Chondrocyte (in vitro differentiated cells): ENCODE measurements at places on chromosomes 3 and 15. TPM values are rescaled to one million over a fixed set of nuclear protein-coding genes. Genes with fewer than 3 reads are reported as not detected.

The PLA2G4E gene
- not detected in 3 replicates for total RNA-seq

The DISP2 gene
- 1.3 to 2.2 TPM (median 1.4 TPM) in 3 replicates for total RNA-seq

GRCh38 chr3:156359368-156359767, 195.5 kb downstream of the SSR3 start:
- no peak for DNase-seq

- no peak for DNase-seq
Measured at GRCh38 chr3:143314251-143315093, 194.9 kb downstream of the CHST2 start.

DNA sequence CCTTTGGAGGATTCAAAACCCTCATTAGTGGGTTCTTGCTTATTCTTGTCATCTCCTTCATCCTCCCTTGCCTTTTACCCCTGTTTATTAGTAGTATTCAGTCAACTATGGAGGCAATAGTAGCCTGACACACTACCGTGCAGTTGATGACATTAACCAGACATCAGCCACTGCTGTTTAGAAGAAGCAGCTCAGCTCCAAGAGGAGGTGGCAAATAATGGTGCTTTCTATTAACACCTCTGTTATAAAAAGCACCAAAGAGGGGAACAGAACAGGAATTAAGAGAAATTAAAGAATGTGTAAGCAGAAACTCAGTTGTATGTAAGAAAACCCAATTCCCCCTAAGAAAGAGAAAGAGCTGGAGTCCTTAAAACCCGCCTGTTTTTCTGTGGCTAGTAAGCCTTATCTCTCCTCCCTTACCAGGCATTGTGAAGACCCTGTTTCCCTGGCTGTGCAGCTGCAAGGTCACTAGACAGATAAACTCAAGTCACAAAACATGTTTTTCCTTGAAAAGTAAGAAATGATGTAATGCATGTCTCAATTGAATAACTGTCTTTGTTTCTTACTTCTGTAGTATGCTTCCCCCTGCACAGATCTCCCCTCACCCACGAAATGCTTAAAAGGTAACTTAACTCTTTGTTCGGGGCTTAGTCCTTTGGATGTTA, 21.2 kb downstream of the CCR4 start:
- DNase-seq: no peak

The TNFAIP8L3 gene
- 4.6 to 6.1 TPM (median 5.4 TPM) in 3 replicates for total RNA-seq

DNA sequence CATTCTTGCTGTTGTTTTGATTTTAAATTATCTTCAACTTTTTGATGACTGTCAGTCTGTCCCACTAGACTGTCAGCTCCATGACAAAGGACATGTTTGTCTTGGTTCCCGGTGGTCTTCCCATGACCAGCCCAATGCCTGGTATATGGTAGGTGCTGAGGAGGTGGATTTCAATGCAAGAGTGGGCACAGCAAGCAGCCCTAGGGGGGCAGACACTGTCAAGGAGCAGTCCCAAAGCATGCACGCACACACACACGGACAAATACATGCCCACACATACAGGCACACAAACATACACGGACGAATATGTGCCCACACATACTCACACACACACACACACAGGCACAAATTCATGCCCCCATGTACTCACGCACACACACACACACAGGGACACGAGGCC, 12.0 kb downstream of the KLF15 start:
- no peak for DNase-seq

GRCh38 chr3:135056733-135057310, 261.8 kb downstream of the EPHB1 start:
- no peak for DNase-seq

DNA sequence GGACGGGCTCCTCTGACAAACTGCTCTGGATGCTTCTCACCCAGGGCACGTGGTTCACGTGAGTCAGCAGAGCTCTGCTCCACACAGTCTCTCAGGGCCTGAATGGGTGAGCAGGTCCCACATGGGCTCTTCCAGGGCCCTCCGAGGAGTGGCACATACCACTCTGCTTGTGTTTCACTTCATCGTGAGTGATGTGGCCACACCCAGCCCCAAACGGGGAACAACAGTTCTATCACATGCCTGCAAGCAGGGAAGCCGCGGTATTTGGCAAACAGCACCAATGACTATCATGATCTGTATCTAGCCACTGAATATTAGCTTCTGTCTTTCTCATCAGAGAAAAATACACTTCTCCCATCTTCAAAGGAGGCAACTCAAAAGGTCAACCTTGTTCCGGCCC, 352.8 kb downstream of the GABRG3 start:
- DNase-seq: no peak

The STAC gene
- 0.07 TPM in 1 of 3 replicates, not detected in the others for total RNA-seq

- no peak for DNase-seq
Measured at GRCh38 chr3:117104792-117105191, 395.2 kb downstream of the TUSC7 start.

- DNase-seq: no peak
Measured at GRCh38 chr3:196753201-196753600, 13.5 kb downstream of the PAK2 start.

The NR1I2 gene
- not detected in 3 replicates for total RNA-seq

The ACY1 gene
- 21.1 to 24.5 TPM (median 21.7 TPM) in 3 replicates for total RNA-seq

DNA sequence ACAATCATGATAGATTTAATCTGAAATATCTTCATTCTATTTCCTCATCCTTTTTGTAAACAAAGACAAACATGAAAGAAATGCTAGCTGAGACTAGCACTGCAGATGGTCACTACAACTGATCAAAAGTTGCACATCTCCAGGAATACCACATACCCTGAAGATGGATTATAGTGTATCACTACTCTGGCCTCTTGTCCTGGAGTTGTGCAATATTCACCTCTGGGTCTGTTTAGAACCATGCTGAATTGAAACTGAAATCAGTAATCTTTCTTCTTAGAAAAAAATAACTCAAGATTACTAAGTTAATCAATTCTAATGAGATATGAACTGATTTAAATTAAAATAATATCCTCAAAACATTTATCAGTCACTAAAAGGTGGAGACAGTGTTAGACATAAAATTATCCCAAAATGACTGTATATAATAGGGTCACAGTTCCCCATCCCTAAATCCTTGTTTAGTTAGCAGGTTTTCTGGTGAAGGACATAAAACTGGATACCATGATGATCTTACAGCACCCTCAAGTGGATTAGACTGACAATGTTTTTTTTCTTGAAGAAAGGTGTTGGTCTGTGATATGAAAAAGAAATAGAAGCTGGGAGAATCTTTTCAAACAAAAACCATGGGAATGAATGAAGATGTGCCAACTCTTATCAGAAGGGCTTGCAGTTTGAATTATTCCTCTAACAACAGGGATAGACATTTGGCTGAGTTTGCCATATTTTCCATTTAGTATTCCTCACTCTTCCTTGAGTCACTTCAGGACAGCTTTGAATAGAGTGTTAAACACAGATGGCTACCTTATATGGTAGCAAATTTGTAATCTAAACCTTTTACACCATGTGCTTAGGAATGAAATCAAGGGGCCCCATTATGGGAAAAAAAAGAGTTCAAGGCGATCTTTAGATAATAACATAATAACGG, 7.1 kb upstream of the TTC14 start:
- DNase-seq: no peak

GRCh38 chr3:194294895-194295214, 56.3 kb downstream of the CPN2 start:
- no peak for DNase-seq

- no peak for DNase-seq
Measured at GRCh38 chr3:78565712-78566111, 1202.1 kb downstream of the ROBO1 start.

The WDR93 gene
- total RNA-seq: not detected in 3 replicates

DNA sequence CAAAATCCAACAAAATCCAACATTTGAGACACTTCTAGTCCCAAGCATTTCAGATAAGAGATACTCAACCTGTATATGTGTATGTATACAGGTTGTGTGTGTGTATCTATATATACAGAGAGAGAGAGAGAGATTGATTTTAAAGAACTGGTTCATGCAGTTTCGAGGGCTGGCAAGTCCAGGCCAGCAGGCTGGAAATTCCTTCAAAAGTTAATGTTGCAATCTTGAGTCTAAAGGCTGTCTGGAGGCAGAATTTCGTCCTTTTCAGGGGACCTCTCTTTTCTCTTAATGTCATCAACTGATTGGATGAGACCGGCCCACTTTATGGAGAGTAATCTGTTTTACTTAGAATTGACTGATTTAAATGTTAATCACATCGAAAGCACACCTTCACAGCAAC, 199.6 kb upstream of the IL12A start:
- no peak for DNase-seq

- no peak for DNase-seq
Measured at GRCh38 chr3:31568649-31569048, 35.9 kb downstream of the STT3B start.

The DOCK3 gene
- 0.15 to 0.25 TPM (median 0.17 TPM) in 3 replicates for total RNA-seq
